Left forelimb (tissue), 1 donor: ENCODE measurements at places on chromosomes 3 and 15.

GRCh38 chr15:40287505-40287904 lies 4.6 kb upstream of the ANKRD63 start:
- no peak for DNase-seq

- no peak for DNase-seq
Observed at GRCh38 chr15:64635499-64636495, 139.6 kb downstream of the RBPMS2 start.

GRCh38 chr3:22920006-22920405 lies 283.1 kb upstream of the UBE2E2 start:
- no peak for DNase-seq

GRCh38 chr3:80770106-80771074 lies 991.1 kb downstream of the GBE1 start:
- no peak for DNase-seq

GRCh38 chr3:149701206-149701976 lies 43.6 kb upstream of the WWTR1 start:
- DNase-seq = no peak

- DNase-seq = no peak
Observed at GRCh38 chr15:66555685-66556084, 10.1 kb downstream of the LCTL start.

DNA sequence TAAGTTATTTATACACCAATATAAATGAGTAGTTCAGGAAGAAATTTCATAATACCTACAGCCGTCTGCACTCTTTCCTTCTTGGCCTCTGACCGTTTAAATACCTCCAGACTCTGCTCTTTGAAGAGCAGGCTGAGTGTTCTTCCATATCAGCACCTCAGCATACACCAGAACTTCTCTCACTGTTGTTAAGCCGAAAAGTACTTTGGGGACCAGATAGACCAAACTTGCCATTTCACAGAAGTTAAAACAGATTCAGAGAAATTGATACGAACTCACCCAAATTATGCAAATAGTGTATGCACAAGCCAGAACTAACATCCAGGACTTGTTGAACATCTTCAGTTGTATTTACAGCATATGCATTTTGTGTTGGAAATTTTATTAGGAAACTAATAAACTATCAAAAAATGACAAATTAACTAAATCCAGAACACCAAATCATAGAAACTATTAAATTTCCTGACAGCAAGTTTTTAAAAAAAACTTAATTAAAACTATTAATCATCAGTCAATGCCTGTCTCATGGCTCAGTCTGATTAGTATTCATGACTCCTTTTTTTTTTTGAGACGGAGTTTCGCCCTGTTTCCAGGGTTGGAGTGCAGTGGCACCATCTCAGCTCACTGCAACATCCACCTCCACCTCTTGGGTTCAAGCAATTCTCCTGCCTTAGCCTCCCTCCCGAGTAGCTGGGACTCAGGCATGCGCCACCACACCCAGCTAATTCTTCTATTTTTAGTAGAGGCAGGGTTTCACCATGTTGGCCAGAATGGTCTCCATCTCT lies 24.1 kb downstream of the CGGBP1 start:
- no peak for DNase-seq

- no peak for DNase-seq
Observed at GRCh38 chr3:52314489-52314888, 1.6 kb upstream of the DNAH1 start.

DNA sequence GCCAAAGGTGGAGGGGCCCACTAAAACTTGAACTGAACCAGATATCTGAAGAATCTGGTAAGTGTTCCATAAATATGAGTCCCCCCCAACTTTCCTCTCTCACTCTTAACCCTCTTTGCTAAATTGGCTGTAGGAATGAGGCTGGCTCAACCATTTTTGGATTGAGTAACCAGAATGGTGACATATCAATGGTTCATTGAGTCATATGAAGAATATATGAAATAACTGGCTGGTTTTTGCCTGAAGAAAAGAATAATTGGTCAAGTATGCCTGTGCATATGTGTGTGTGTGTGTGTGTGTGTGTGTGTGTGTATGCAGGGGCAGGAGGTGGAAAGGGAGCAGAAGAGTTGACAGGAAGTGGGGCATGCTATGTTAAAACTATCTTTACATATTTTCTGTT lies 472.9 kb upstream of the THBS1 start:
- DNase-seq = no peak
